ENCODE measurements at places on chromosomes 7 and 10.

- peak; percentile 15 for DNase-seq
Measured at GRCh38 chr10:84026821-84027257, 112.5 kb upstream of the GHITM start.

DNA sequence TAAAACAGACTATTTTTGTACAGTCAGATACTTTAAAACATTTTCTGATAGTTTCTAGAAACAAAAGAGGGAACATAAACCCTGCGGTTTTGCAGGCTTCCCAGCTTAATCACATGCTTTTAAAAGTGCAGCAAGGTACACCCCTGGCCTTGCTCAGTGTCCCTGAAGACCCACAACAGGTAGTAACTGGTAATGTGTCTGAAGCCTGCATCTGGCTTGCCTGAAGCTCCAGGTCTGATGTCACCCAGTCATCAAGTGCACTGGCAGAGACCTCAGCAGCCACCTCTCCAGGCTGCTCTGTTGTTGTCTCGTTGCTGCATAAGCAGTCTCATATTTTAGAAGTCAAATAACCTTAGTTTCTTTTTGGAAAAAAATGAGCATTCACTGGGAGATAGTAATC lies 376.1 kb upstream of the MTPN start:
- DNase-seq = no peak

DNA sequence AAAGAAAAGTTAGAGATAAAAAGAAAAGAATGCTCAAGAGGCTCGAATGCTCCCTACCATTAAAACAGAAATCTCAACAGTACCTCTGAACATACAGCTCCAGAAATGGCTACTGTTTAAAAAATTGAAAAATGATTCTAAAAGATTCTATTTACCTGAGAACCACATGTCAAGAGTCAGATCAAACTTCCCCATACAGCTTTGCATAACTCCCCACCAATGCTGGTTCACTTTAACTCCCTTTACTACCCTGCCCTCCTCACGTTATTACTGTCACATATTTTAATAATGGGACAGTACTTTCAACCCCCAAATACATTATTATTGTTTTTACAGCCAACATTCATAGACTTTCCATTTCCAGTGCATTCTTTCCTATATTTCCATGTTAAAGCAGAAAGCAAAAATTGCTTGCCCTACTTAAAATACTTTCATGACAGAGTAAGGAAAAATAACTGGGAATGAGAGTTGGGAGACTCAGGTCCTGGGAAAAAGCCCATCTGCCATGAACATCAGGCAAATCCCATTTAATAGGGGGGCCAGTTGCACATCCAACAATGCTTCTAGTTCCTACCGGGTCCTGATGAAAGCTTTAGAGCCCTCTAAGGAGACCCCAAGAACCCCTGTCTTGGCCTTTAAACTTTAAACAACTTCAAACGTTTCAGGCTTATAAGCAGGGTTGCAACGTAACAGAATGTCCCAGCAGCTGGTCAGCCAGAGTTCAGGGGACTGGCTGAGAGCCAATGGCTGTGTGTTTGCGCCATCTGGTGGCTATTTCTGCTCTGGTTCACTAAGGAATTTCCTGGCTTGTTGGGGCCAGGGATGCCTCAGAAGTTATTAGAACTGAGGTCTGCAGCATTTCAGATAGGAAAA lies 247.4 kb downstream of the ELMO1 start:
- DNase-seq = peak; percentile 38

DNA sequence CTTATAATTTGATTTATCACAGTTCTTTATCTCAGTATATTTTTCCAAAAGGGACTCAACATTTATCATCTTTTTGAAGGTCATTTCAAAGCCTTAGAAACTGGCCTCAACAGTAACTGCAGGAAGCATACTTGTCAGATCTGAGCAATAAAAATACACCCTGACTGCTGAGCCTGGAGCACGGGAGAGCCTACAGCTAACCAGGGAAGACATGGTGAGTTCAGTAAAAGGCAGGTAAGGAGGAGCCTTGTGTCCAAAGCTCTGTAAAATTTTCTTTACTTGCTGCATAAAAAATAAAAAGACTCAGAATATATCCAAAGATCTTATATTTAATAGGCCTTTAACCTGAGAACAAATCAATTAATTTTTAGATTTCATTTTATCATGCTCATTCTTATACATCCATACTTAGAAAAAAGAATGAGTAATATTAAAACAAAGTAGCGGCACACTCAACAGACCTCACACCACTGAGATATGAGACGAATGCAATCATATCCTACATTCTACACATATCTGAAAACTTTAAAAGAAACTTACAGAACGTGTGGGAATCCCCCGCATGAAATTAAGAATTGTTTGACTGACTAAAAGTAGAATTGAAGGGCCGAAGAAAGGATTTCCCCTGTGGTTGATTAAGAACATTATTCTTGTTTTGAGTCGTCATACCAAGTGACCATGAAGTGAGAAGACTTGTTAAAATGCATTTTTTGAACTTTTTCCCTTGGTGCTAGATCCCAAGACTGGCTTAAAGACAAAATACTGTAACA lies 296.4 kb upstream of the MKLN1 start:
- DNase-seq = peak; percentile 62

All from CD4-positive, alpha-beta T cell treated with Interleukin-15 for 4 hours (primary cell).